Spleen (tissue), 13 donors: ENCODE measurements at places on chromosomes 11 and 22. TPM values are rescaled to one million over a fixed set of nuclear protein-coding genes. Genes with fewer than 3 reads are reported as not detected.

DNA sequence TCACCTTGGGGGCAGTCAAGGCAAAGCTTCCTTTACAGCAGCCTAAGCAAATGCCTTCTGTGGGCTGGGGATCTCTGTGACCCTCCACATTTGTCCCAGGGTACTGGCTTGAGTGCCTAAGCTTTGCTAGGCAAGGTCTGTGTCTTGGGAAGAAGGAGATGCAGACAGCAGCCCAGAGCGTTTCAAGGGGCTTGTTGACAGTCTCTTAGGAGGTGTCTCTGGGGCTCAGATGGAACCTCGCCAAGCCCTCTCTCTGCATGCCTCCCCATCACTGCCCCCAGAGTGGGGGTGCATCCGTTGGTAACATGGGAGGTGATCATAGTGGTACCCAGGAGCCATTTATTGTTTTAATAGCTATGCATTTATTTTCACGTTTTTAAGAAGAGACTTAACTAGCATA, 29.1 kb upstream of the TMPRSS4 start:
- H3K4me1 ChIP-seq = peaks cover 62% of the 10 kb centered on the region
- H3K27me3 ChIP-seq = no peaks in the 10 kb centered on the region
- H3K36me3 ChIP-seq = no peaks in the 10 kb centered on the region
- no peak for DNase-seq

GRCh38 chr22:16838073-16838472, 12.9 kb upstream of the XKR3 start:
- H3K27me3 ChIP-seq = no peaks in the 10 kb centered on the region
- H3K27ac ChIP-seq = no peak overlapping the region
- no peak for DNase-seq
- no peak overlapping the region for H3K4me3 ChIP-seq

- no peak overlapping the region for H3K27ac ChIP-seq
- H3K36me3 ChIP-seq = no peaks in the 10 kb centered on the region
- H3K27me3 ChIP-seq = no peaks in the 10 kb centered on the region
- DNase-seq = no peak
Observed at GRCh38 chr22:33717694-33718396, 202.4 kb downstream of the LARGE1 start.

SHISAL1 gene
- 0.30 TPM for total RNA-seq

MAJIN gene
- not detected for total RNA-seq

ADAMTS15 gene
- total RNA-seq = 1.1 TPM

UPK3A gene
- total RNA-seq = not detected

MYOD1 gene
- total RNA-seq = not detected

BARX2 gene
- total RNA-seq = not detected

OR51F2 gene
- total RNA-seq = not detected

- H3K4me3 ChIP-seq = no peak overlapping the region
- no peaks in the 10 kb centered on the region for H3K36me3 ChIP-seq
- H3K27me3 ChIP-seq = peaks cover 10% of the 10 kb centered on the region
Observed at GRCh38 chr22:21052715-21053459, 7.1 kb downstream of the LRRC74B start.

YDJC gene
- 20.3 TPM for total RNA-seq

RAG2 gene
- total RNA-seq = not detected

- DNase-seq = no peak
- H3K27ac ChIP-seq = no peak overlapping the region
- H3K27me3 ChIP-seq = no peaks in the 10 kb centered on the region
- H3K36me3 ChIP-seq = no peaks in the 10 kb centered on the region
Observed at GRCh38 chr11:104380358-104380757, 216.4 kb upstream of the PDGFD start.

- H3K4me1 ChIP-seq = no peaks in the 10 kb centered on the region
- H3K27me3 ChIP-seq = no peaks in the 10 kb centered on the region
- H3K27ac ChIP-seq = no peak overlapping the region
- H3K36me3 ChIP-seq = no peaks in the 10 kb centered on the region
- no peak for DNase-seq
Observed at GRCh38 chr11:131302836-131303235, 67.6 kb upstream of the NTM start.

KRTAP5-1 gene
- not detected for total RNA-seq
